NCI-H1105 (cell line): ENCODE measurements at places on chromosomes 13 and 19.

GRCh38 chr13:45541806-45542205 lies 73.7 kb downstream of the ERICH6B start:
- DNase-seq, result no peak

- DNase-seq, result no peak
Observed at GRCh38 chr19:48718711-48719231, 754 bp downstream of the MAMSTR start.

GRCh38 chr13:21663197-21663596 lies 7.7 kb upstream of the FGF9 start:
- no peak for DNase-seq

GRCh38 chr13:74870865-74871264 lies 611.1 kb downstream of the TBC1D4 start:
- DNase-seq, result no peak

GRCh38 chr13:30864433-30865122 lies 41.5 kb upstream of the MEDAG start:
- no peak for DNase-seq

- DNase-seq, result no peak
Observed at GRCh38 chr13:44293908-44294735, 79.5 kb upstream of the SERP2 start.

DNA sequence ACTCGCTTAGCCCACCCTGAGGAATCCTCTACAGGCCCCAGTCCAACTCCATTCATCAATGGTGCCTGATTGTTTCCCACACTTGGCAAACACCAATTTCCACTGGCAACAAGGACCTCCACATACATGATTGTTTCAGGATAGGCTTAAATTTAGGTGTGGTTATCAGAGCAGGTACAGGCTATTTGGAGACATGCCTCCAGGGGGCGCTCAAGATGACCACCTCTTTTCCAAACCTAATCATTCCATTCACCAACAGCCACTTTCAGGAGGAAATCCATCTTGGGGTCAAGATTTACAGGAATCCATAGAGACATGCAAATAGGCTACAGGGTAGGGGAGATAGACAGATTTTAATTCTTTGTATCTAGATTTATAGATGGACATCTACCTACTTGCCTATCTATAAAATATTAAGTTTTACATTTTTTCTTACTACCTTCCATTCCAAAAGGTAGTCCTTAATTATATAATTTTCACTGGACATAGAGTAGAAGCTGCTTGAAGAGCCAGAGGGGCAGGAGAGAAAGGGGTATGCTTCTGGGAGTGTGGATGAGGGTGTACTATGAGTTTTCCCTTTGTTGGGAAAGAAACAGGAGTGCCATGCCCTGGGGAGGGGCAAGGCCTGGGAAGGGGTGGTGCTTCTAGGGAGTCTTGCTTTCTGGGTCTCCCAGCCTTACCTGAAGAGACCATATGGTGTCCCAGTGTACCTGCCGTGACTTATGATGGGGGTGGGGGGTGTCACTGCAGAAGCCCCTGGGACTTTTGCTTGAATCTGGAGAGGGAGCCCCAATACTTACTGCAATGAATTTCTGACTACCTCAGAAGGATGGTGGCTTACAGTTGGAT lies 14.1 kb upstream of the PCDH8 start:
- DNase-seq, result no peak

DNA sequence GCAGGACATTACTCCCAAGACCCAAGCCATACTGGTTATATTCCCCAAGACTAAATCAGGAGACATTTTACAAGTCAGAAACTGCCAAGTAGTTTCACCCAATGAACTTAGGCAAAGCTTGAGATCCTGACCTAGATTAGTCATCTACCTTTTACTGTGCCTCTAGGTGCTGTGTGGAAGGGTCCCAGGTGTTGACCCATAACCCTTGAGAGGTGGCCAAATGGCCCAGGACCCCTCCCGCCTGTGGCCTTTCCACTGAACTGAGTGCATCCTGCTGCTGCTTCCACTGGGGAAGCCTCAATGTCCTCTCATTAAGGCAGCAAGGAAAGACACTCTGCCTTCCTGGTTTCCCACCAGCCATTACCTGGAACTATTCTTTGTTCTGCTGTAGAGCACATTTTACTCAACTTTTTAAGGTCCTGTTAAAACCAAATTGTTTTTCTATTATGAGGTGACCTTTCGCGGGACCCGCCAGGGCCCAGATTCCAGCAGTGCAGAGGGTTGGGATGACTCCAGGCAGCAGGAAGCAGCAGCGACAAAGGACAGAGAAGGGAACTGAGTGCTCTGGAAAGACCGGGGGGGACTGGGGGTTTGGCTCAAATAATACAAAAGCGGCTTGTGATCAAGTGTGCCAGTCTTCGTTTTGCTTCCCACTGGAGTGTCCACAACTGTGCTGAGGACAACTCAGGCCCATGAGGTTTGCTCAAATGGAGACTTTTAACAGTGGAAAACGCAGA lies 27.1 kb downstream of the ANKRD10 start:
- DNase-seq, result no peak

DNA sequence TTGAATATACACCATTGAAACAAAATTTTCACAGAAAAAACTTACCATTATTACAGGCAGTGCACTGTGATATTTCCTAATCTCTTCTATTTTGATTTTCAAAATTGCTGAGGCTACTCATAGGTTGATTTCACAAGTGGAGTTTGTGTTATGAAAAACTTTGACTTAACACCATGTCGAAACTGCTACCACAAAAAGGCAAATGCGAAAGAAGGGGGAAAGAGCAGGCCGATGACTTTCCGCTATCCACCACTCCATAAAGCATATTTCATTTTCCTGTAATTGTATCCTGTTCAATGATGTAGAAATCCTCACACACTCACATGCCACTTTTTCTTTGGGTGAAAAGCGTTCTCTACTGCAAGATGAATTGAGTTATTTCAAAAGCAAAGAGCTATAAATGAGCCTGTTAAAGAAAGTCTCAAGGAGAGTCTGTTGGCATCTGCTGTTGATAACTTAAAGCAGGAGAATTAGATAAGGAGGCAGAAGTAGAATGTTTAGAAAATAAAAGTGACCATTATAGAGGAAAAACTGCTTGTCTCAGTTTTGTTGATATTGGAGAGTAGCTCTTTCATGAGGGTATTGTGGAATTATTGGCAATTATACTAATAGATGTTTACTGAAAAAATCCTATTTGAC lies 18.8 kb downstream of the KL start:
- DNase-seq, result no peak

DNA sequence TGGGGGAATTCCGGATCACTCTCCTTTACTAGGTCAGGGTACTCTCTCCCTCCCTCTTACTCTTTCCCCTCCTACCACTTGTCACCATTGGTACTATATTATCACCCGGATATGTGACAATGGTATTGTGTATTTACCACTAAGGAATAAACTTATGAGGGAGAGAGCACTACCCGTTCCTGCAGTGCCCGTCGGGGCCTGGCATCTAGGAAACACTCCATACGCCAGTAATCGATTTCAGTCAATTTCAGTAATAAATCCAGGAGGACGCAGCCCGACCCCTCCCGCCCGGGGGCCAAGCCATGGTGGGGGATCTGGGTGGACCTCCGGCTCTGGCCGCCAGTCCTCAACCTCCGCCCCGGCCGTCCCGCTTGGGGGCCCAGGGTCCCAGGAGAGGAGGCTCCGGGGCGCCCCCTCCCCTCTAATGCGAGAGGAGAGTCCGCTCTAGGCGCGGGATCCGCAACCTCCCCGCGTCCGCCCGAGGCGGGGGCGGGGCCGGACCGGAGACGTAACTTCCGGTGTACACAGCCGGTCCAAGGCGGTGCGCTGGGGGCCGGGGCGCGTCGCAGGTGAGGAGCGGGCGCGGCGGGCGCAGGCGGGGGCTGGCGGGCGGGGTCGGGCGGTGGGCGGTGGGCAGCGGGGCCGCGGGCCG lies at the start of gene GARRE1:
GARRE1 (plus strand) TSS at position 509 of the 652 bp plus-strand sequence. CDS start 45,920 bp downstream, outside the sequence.
- DNase-seq, result peak; percentile 85

DNA sequence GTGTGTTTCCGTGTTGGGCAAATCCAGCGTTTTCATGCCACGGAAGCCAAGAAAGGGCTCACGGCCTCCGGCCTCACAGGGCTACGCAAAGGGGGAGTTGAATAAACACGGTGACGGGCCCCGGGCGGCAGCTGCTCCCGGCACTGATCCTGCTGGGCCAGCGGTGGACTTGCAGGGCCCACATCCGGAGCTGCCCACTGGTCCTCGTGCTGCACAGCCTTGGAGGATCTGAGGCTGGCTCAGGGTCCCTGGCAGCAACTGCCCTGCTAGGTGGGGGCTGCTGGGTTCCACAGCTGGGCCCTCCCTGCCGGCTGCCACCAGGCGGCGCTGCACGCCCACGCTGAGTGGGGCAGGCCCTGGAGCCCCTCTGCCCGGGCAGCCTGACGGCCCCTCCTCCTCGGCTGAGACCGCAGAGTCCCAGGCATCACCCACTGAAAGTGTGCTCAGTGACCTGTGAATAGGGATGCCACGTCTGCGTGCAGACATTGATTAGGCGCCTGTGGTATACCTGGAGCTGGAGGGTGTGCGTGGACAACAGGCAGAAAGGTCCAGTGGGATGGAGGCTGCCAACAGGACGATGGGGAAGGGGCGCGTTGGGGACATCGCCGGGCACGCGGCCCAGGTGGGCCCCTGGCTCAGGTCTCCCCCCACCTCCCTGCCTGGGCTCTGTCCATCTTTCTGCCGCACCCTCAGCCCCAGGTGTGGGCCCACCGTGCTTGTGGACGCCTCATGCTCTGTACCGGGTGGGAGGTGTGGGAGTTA lies 5.3 kb upstream of the HCN2 start:
- no peak for DNase-seq

GRCh38 chr13:43797869-43798268 lies 11.1 kb upstream of the ENOX1 start:
- no peak for DNase-seq

- DNase-seq, result no peak
Observed at GRCh38 chr19:15591796-15592195, 23.2 kb upstream of the CYP4F8 start.

- DNase-seq, result no peak
Observed at GRCh38 chr13:108947551-108948030, 318.2 kb downstream of the MYO16 start.

- no peak for DNase-seq
Observed at GRCh38 chr13:90839061-90839460, 508.4 kb upstream of the MIR17HG start.

- no peak for DNase-seq
Observed at GRCh38 chr13:32179708-32180107, 135.5 kb downstream of the ZAR1L start.

GRCh38 chr13:50969691-50970090 lies 60.1 kb downstream of the RNASEH2B start:
- DNase-seq, result no peak

- DNase-seq, result no peak
Observed at GRCh38 chr19:36153126-36153525, 879 bp upstream of the COX7A1 start.

DNA sequence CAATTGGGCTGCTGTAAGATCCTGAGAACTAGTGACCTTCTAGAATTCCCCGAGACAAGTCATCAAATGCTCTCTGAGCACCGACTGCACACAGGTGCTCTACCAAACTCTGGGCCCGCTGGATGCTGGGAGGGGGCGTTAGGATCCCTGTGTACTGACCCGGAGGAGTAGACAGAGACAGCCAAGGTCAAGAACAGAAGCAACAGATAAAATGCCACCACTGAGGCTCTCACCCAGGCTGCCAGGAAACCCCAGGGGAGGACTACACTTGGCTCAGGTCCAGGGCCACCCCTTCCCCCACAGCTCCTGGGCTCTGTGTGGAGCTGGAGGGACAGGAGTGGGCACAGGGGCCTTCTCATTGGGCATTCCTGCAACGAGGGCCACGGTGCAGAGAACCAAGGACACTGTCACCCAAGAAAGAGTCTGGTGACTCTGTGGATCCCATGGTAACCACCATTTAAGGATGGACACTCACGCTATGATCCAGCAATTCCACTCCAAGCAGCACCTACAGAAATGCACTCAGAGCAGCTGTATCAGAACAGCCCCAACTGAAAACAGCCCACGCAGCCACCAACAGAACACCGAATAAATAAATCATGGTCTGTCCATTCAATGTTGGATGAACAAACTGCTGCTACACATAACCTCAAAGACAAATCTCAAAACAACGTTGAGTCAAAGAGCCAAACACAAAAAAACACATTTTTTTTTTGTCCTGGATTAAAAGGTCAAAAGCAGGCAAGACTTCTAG lies 16.8 kb upstream of the SLC35E1 start:
- no peak for DNase-seq

GRCh38 chr13:22009500-22009899 lies 338.6 kb downstream of the FGF9 start:
- no peak for DNase-seq

DNA sequence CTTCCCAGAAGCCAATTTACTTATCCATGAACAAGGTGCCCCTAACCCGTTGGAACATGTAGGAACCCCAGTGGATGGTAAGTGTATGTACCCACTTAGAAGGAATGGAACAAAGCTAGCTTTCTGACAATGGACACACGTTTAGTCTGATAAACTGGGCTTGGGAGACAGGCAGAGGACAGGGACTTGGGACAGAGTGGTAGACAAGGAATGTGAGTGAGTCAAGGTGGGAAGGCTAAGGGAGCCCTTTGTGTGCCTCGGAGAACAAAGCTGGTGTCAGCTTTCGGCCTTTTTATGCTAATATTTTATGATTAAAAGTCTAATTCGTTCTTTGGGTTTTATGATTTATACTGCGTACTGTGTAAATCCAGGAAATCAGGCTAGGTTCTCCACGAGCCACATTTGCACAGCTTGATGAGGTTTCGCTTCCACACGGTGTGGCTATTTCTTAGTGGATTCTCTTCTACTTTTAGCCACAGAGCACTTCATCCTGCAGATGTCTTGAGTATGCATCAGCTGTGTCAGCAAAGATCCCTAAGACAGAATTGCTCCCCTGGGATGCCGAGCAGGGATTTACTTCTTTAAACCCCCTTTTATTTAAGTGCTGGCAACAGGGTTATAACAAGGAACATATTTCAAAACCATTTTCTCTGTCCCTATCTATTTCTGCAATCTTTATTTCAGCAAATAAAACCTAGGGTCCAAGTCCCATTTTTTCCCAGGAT lies 258.5 kb downstream of the DLEU7 start:
- DNase-seq, result no peak

DNA sequence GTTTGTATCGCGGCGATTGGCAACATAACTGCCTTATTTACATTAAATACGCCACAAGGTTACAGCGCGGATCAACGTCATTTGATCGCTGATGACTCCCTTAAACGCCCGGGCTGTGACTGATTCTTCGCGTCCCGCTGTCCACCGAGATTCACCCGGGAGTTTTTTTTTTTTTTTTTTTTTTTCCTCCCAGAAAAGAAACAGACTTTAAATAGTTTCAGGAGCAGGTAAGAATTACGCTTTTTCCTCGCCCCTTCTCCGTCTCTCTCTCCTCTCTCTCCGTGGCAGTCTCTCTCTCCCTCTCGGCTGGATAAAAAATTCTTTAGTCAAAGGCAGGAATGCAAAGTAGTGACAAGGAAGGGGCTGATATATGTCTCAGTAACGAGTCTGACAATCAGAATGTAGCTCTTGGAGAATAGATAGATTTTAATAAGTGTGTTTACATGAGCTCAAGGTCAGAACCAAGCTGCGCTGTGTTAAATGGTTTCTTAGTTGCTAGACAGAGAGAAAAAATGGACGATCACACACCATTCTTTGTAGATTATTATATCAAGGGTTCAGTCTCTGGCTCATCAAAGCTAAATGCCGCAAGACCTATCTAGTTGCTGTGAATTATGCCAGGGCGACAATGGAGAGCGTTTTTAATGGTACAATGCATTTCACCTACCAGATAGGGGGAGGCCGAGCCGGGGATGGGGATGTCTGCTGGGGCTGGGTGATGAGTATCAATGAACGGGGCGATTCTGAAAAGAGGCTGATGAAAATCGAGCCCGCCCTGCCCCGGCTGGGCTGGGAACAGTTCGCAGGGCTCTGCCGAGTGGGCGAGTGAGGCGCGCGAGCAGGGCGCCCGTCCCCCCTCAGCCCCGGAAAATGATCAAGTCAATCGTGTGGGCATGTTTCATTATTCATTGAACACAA lies 147.2 kb upstream of the ZNF536 start:
- DNase-seq, result peak; percentile 67
